IMR-90 (cell line): ENCODE measurements at places on chromosomes 6 and 20.
A peak's percentile ranks its signal among the peaks of the same experiment; 100 is the strongest.

GRCh38 chr6:26304213-26304796 lies 60.7 kb upstream of the BTN3A2 start:
- peak overlapping the region; percentile 44 for H3K4me3 ChIP-seq
- H3K36me3 ChIP-seq, result no peaks in the 10 kb centered on the region
- 0 out of 2 replicates have a peak overlapping the region, but pooled peaks have one; percentile 1 for H3K27ac ChIP-seq
- DNase-seq, result no peak
- no peaks in the 10 kb centered on the region for H3K4me1 ChIP-seq
- no peaks in the 10 kb centered on the region for H3K27me3 ChIP-seq

GRCh38 chr6:49648036-49648435 lies 11.4 kb upstream of the RHAG start:
- no peaks in the 10 kb centered on the region for H3K36me3 ChIP-seq
- no peaks in the 10 kb centered on the region for H3K27me3 ChIP-seq
- H3K27ac ChIP-seq, result no peak overlapping the region
- no peak overlapping the region for H3K4me3 ChIP-seq
- no peak for DNase-seq
- no peaks in the 10 kb centered on the region for H3K4me1 ChIP-seq

GRCh38 chr6:108841377-108841855 lies 6.8 kb upstream of the ARMC2 start:
- H3K36me3 ChIP-seq, result no peaks in the 10 kb centered on the region
- H3K27ac ChIP-seq, result no peak overlapping the region
- H3K4me1 ChIP-seq, result peaks cover 6% of the 10 kb centered on the region; the same call in 1 of the 2 replicates
- no peak for DNase-seq
- no peak overlapping the region for H3K4me3 ChIP-seq
- H3K27me3 ChIP-seq, result no peaks in the 10 kb centered on the region; the same call in none of the 2 replicates

DNA sequence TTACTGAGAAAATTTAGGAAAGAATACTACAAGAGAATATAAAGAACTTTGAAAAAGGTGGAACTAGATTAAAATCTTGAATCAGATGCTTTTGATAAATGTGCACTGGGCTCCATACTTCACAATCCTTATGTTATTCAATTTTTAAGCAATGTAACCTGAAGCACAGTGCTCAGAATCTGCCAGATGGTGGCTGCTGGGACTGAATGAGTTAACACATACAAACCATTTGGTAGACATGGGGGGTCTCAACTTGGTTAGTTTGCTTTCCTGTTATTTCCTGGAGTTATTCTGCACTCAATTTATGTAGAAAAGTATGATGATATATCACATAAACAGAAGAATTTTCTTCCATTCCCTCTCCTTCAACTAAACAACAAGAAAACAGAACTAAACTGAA lies 326.5 kb downstream of the RNGTT start:
- DNase-seq, result no peak
- no peak overlapping the region for H3K4me3 ChIP-seq
- no peaks in the 10 kb centered on the region for H3K27me3 ChIP-seq
- no peaks in the 10 kb centered on the region; the same call in 1 of the 2 replicates for H3K4me1 ChIP-seq

DNA sequence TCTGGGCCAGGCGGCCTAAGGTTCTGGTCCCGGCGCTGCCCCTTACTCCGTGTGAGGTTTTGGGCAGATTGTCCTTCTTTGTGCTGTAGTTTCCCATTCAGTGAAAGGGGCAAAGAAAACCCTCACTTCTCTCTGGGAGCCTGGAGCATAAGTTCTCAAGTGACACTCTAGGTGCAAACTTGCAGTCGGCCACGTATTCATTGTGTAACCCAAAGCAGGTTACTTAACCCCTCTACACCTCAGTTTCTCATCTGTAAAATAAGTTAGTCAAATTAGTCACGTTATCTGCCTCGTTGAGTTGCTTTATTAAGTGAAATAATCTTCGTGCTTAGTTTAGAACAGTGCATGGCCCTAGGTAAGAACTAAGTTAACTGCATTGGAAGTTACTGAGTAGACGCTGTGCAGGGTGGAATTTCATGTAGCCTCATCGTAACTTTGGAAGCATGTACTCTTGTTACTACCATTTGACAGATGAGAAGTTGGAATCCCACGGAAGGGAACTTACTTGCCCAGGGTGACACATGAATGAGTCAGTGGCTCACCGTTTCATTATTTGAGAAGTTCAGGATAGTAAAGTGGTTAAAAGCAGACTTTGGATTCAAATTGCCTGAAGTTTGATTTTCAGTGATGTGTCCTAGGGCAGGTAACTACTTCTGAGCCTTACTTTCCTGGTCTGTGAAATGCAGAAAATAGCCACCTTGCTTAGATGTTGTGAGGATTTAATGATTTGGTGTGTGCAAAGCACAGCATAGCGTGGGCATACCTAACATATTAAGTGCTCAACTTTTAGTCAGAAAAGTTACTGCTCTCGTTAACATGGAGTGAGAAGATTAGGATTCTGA lies 556 bp upstream of the MROH8 start:
- H3K27ac ChIP-seq, result peak overlapping the region; percentile 99
- peak; percentile 85 for DNase-seq
- peak overlapping the region; percentile 88 for H3K4me3 ChIP-seq
- H3K4me1 ChIP-seq, result peaks cover 6% of the 10 kb centered on the region

- no peak for DNase-seq
- H3K36me3 ChIP-seq, result no peaks in the 10 kb centered on the region
- no peak overlapping the region for H3K4me3 ChIP-seq
- H3K27me3 ChIP-seq, result no peaks in the 10 kb centered on the region
- H3K4me1 ChIP-seq, result no peaks in the 10 kb centered on the region; the same call in 1 of the 2 replicates
These were observed 300.9 kb upstream of the PRDM1 start for GRCh38 chr6:105785066-105785811.

DNA sequence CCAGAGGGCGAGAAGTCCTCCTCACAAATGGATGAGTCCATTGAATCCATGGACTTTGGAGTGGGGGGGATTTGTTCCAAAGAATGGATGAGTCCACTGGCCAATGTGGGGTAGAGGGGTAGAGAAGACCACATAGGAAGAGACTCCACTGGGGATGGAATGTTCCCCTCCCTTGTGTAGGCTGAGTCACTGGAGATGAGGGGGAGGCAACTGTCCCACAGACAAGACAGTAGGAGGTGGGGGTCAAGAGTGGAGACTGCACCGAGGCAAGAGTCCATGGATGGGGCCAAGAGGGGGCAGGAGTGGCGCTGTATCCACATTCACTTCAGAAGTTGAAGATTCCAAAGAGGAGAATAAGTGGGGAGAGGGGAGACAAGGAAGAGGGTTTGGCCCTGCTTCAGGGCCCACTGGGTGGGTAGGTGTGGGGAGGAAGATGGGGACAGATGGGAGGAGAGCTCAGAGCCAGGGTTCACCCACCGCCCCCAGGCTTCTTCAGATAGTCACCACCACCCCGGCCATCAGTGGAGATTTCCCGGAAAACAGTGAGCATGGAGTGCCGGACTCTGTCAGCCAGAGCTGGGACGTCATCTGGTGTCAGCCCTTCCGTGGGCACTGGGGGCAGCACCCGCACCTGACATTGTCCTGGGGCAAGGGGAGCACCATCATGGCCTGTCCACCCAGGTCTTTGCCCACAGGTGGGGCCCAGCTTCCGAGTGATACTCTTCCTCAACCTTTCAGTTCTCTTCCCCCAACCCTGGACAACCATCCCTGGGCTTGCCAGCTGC lies 4.6 kb downstream of the EGFL8 start:
- peak; percentile 12 for DNase-seq
- H3K4me1 ChIP-seq, result peaks cover 3% of the 10 kb centered on the region
- no peak overlapping the region for H3K4me3 ChIP-seq
- H3K27ac ChIP-seq, result no peak overlapping the region

DNA sequence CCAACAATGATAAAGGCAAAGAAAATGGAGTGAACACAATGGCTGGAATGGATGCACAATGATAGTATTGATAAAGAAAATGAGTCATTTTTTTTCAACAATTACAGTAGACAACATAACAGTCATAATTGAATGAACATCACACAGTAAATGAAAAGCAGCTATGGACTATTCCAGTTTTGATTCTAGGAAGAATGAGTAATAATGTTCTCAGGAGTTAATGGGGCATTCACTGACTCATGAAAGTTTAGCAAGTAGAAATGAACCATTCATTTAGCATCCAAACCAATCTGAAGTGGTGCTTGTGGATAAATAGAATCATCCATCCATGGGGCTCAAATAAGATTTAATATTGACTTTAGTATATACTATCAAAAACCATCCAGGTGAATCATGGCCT lies 1029.5 kb upstream of the GJE1 start:
- DNase-seq, result peak; percentile 59
- no peaks in the 10 kb centered on the region for H3K36me3 ChIP-seq
- peaks cover 3% of the 10 kb centered on the region; the same call in 1 of the 2 replicates for H3K4me1 ChIP-seq

DNA sequence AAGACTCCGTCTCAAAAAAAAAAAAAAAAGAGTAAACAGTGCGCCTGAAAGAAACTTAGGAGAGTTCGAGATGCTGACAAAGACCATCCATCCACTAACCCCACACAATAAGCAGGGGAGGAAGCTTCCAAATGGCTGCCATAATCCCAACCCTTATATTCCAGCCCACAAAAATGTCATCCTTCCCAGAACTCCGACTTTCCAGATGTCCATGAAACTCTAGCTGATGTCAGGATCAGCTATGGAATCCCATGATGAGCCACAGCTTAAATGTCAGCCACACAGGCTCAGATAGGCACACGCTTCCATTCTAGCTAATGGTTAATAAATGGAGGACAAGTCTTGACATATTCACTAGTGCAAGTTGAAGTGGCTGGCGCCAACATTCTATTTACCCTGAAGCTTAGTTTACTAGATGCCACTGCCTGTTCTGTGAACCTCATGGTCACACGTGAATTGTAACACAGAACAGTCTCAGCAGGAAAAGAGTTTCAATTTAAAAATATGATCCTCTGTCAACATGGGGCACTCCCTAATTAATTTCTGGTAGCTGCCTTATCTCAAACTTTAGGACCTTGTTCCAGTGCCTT lies 75.5 kb downstream of the FOXF2 start:
- H3K27ac ChIP-seq, result no peak overlapping the region
- no peak overlapping the region for H3K4me3 ChIP-seq
- no peaks in the 10 kb centered on the region for H3K36me3 ChIP-seq
- peaks cover 5% of the 10 kb centered on the region for H3K27me3 ChIP-seq
- no peak for DNase-seq

GRCh38 chr6:91304521-91304920 lies 717.6 kb upstream of the MAP3K7 start:
- H3K4me3 ChIP-seq, result no peak overlapping the region
- H3K27ac ChIP-seq, result no peak overlapping the region
- DNase-seq, result no peak
- no peaks in the 10 kb centered on the region for H3K27me3 ChIP-seq
- H3K36me3 ChIP-seq, result no peaks in the 10 kb centered on the region
